CD8-positive, alpha-beta memory T cell (primary cell): ENCODE measurements at places on chromosomes 2 and 18. TPM values are rescaled to one million over a fixed set of nuclear protein-coding genes. Genes with fewer than 3 reads are reported as not detected.

DNA sequence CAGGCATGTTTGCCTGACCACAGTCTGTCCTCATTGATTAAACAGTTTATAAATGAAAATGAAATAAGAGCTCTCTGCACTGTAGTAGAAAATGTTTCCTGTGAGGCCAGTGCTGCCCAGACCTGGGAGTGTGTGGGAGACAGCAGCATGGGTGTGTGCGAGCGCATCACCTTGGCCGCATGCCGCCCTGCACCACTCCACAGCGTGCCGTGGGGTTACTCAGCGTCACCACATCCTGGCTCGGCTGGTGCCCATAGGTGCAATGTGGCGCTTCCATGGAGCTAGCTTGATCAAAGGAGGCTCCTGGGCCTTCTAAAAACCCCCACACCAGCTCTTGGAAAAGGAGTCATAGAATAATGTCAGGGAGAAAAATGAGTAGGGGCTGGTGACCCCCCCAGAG is 76.0 kb upstream of the EPC2 start:
- DNase-seq = no peak

DNA sequence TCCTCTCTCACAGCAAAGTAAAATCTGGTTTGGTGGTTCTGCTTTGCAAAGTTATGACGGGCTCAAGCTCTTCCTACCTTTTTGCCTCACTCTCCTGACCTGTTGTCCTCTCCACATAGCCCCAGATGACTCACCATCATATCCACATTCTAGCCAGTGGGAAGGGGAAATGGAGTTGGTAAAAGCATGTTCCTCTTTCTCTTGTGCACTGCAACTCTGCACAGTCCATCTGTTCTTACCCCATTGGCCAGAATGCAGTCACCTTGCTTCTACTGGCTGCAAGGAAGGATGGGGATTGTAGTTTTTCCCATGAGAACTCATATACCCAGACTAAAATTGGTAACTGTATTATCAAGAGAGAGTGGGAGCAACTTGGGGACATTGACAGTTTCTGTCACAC is 50.4 kb upstream of the SMIM21 start:
- no peak for DNase-seq

DNA sequence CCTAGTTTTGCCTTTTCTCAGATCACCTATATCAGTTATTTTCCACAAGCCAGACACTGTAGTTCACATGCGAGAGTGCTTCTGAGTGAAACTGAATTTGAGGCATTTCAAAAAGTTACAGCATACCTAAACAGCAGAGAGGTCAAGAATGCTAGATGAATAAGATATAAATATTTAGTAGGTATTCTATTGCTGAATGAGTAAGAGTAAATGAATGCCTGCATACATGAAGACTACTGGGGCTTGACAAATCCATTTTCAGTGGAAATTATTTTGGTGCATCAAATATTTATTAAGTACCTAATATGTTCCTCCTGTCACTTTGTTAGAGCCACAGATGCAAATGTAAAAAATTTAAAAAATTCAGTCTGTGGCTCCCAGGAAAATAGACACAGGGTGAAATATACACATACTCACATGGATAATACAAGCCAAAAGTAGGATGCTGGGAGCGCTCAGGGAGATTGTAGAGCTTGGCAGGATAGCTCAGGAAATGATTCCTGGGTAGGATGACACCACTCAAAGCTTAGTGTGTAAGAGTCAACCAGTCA is 27.6 kb upstream of the CDC42EP3 start:
- DNase-seq = no peak

GRCh38 chr18:63869374-63869773 is 18.1 kb upstream of the SERPINB2 start:
- no peak for DNase-seq

GRCh38 chr2:69601179-69601612 is 42.3 kb downstream of the AAK1 start:
- no peak for DNase-seq

DNA sequence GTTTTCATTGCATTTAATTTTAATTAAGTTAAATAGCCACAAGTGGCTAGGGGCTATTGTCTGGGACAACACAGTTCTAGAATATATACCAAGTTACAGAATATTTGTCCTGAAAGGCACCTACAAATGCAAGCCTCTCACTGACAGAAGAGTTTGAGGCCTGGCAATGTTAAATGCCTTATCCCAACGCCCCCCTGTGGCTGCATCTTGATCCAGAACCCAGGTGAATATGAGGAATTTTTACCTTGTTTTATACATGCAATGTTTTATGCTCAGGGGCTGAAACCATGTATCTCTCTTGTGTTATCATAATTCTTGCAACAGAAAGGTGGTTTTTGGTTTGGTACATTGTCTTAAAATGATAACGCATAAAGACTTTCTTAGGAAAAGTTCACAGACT is 71.8 kb upstream of the SEC11C start:
- DNase-seq = peak; percentile 6

DNA sequence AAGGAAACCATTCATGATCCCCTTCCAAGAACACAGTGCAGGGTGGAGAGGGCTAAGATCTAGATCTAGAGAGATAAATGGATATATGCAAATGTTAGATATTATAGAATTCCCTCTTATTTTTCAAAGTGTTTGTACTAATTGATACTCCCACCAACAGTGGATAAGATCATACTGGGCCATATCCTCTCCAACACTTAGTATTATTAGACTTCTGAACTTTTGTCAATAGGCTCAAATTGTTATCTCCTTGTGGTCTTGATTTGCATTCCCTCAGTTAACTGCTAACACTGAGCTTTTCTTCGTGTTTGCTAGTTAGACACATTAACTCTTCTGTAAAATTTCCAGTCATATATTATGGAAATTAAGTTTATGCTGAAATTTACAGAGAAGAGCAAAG is 56.5 kb upstream of the GRB14 start:
- DNase-seq = no peak

- no peak for DNase-seq
These were observed 31.3 kb downstream of the CIB4 start for GRCh38 chr2:26609839-26610277.

DNA sequence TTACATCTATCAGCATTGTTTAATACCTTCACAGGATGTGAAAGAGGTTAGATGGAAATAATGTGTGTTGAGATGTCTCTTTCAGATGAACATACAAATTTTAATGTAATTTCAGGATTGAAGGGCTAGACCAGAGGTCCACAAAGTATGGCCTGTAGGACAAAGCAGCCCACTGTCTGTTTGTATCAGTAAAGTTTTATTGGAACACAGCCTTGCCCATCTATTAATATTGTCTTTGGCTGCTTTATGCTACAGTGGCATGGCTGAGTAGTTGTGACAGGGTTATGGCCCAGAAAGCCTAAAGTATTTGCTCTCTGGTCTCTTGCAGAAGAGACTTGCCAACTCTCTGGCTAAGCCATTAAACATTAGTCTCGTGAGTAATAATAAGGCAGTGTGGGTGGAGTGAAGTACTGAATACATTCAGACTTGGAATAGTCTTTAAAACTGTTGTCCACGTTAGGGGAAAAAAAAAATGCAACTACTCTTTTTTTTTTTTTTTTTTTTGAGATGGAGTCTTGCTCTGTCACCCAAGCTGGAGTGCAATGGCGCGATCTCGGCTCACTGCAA is 74.5 kb upstream of the NOSTRIN start:
- no peak for DNase-seq

DNA sequence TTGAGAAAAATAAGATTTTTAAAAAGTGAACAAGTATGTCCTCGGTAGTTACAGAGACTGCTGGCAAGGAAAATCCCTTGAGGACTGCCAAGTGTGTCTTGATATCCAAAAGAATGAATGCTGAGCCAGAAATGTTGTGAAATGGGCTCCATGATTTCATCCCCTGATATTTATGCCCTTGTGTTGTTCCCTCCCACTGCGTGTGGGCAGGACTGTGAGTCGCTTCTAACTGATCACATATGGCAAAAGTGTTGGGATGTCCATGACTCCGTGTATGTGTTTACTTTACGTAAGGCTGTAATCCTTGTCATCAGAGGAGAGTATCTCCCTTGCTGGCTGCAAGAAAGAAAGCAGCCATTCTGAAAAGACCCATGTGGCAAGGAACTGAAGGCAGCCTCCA is 285.1 kb downstream of the SS18 start:
- no peak for DNase-seq

DNA sequence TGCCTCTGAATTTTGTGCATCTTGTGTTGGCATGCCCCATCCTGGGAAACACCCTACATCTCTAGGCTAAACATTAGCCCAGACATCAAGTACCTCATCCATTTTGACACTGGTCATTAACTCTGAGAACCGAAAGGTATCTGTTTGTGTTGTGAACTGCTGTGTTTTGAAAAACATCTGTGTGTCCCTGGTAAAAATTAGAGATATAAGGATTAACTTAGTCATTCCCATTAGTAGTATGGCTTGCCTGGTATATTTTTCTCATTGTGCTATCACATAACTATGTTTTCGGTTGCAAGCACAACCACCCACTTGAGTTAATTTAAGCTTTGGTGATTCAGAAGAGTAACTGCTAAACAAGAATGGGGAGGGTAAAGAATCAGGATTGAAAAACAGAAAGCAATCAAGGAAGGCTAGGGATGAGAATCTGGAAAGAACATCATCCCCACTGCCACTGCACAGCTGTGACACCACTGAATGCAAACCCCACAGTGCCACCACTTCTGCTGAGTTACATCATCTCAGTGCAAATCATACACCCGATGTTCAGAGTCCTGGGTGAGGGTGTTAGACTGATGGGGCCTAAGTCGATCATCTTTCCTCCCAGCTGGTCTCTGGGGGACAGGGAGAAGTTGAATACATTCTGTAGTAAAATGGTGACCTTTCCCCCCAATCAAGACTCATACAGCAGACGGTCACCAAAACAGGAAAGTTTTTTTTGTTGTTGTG is 234.0 kb downstream of the EPHA4 start:
- no peak for DNase-seq

GRCh38 chr18:71902482-71902881 is 641.7 kb downstream of the CBLN2 start:
- DNase-seq = no peak

DNA sequence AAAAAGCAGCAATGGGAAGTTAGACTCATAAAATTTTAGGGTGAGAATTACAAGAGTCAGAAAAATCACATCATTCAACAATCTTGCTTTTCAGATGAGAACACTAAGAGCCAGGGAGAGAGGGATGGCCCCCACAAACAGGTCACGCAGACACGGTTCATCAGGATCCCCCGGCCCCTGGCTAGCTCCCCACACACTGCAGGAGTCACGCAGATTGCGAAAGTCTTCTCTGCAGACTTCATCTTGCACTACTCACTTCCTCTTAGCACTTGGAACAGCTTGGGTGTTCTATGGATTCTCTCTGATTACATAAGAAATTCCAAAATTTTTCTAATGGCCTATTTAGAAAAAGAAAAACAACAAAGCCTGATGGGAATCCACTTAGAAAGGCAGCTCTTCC is 21.6 kb upstream of the SULT1C2 start:
- no peak for DNase-seq

DNA sequence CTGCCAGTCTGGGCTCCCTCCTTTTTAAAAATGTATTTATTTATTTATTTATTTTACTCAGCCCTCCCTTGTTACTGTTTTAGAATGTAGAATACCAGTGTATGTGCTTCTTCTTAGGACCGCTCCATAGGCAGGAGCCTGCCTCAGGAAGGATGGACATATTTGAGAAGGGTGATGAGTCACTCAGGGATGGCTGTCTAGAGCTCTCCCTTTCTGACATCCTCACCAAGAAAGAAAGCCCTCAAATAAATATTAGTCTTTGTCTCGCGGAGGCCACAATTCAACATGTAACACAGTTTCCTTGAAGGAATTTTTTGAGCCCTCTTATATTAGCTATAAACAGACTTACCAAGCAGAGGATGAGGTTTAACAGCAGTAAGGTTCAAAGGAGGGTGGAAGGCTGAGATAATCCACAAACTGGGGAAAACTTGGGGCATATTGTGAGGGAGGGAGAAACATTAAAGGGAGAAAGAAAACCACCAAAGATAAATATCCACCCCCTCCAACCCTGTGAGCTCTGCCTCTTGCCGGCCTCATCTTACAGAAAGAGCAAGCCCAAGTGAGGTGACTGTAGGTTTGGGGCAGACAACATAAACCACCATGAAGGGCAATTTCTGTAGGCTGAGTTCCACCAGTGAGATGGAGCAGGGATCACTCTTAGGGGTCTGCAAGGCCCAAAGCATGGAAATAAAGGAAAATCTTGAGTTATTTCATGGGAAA is 163.4 kb downstream of the LRRTM1 start:
- DNase-seq = no peak

DNA sequence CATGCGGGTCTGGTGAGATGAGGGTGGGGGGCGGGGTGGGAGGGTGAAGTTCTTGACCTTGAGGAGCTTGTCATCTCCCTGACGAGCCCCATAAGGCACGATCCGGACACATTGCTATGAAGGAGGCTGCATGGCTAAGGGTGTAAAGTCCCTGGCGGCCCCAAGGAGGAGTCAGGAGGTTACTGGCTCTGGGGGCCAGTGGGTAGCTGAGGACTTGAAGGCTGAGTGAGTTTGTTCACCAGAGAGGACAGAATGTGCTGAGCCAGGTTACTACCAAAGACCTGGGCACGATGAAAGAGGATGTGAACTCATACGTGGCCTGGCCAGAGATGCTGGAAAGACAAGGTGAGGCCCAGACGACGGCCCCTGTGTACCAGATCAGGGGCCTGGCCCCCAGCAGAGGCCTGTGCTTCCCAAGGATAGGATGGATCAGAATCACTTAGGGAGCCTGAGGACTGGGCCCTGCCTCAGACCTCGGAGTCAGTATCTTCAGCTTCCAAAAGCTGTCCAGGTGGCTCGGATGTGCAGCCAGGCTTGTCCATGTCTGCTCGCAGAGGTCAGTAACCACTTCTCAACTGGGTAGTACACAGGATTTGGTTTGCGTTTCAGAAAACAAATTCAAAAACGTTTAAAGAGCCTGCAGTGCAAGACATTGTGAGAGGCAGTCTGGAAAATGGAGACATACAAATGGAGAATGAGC is 110.9 kb downstream of the RNF144A start:
- DNase-seq = no peak

DNA sequence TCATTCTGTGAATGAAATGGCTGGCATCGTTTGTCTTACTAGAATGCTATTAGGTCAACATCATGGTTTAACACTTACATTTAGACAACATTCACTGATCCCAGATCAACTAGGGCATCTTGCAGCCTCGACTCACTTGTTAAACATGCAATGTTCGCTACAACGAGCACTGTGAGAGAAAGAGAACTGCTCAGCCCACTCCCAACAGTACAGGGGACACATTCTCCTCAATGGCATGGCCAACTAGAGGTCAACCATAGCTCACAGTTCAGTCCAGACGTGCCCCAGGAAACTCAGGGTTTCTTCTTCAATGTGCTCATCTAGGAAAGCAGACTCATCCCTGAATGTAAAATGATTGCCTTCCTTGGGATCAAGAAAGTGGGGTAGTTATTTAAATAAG is 5.9 kb downstream of the WIPF1 start:
- DNase-seq = no peak

Gene TMEM200C
- total RNA-seq = not detected

Gene FIGN
- total RNA-seq = not detected

Gene LCT
- 0.48 TPM for total RNA-seq

Gene ARHGAP15
- total RNA-seq = 41.4 TPM

Gene ANKRD53
- 0.35 TPM for total RNA-seq

Gene KANSL3
- total RNA-seq = 46.6 TPM

Gene SCN1A
- total RNA-seq = not detected

Gene SLC16A14
- 1.0 TPM for total RNA-seq

Gene MROH2A
- not detected for total RNA-seq

Gene GALR1
- total RNA-seq = not detected

Gene ALPI
- total RNA-seq = not detected

Gene TGFBRAP1
- total RNA-seq = 32.1 TPM
